ENCODE measurements at places on chromosomes 7 and 10. TPM values are rescaled to one million over a fixed set of nuclear protein-coding genes. Genes with fewer than 3 reads are reported as not detected.

DNA sequence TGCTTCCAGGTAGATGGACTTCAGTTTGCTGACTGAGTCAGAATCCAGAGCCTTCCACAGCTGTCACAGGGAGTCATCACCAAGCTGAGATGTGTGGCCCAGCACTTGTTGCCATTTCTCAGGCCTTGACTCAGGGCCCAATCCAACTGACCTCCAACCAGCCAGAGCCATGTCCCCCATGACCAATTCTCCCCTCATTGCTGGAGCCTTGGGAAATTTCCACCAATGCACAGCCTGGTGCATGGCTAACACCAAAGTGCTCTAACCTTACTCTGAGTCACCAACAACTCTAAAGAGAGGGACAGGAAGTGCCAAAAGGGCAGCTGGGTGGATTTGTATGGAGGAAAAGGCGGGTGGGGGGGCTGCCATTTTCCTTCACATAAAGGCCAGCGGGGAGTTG is 13.4 kb upstream of the GLI3 start:
- DNase-seq: no peak

The UPK3BL2 gene
- polyA plus RNA-seq: 4.6 TPM

- no peak for DNase-seq
These were observed 27.7 kb downstream of the FZD1 start for GRCh38 chr7:91291902-91292301.

DNA sequence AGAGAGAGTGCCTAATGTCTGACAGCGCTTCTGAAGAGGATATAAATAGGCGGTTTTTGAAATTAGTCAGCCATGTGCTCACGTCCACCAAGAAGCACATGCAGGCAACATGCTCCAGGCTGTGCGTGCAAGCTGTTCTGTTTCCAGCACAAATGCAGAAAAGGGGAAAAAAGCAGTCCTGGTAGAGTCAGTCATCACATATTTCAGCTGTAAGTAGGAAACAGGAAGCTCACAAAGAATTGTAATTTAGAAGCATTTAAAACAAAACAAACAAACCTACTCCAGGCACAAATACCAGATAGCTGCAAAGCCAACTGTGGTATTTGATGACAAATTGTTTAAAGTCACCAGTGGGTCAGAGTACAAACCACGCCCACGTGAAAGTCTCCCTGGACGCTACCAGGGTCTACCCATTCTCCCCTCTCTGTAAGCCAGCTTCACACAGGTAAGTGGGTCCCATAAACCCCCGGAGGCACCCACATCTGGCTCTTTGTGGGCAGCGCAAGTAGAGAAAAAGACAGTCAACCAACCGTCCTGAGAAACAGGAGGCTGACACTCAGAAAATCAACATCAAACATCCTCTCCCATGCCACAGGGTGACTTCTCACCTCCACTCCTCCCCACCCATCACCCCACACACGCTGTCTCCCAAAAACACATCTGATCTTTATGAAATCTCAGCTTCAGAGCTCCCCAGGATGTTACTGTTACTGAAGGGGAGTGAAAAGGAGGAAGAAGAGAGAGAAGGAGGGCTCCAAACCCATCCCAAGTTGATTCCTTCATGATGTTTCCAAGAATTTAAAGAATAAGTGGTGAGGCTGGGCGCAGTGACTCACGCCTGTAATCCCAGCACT is 186.4 kb downstream of the FAM107B start:
- no peak for DNase-seq

DNA sequence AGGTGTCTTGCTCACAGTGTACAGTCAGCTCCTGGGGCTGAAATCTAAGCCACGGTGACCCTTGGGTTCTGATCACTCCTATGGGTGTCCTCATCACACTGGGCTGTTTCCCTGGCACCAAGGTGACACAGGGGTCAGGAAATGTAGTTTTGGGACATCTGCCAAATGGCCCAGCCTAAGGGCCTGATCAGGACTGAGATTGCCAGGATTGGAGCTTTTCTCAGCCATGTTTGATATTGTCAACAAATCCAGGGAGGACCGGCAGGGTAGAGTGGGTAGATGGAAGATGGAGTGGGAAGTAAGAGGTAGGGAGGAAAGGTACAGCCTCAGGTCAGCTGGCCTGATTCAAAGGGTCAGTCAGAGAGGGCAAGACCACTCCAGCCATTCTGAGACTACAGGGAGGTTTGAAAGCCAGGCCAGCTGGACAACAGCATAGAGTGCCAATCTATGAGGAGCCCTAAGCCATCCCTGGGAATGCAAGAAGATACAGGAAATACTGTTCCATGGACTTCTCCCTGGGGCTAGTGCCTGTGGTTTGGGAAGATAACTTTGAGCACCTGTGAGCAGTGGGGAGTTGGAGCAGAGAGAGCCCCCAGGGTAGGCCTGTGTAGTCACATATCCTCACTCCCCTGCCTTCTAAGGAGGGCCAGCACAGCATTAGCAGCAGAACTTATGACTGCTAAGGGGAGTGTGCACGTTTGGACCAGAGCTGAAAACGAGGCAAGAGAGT is 377.3 kb upstream of the ZMIZ1 start:
- no peak for DNase-seq

- DNase-seq: no peak
These were observed 12.5 kb downstream of the CALML5 start for GRCh38 chr10:5486853-5487235.

The C10orf67 gene
- 0.15 TPM for polyA plus RNA-seq

DNA sequence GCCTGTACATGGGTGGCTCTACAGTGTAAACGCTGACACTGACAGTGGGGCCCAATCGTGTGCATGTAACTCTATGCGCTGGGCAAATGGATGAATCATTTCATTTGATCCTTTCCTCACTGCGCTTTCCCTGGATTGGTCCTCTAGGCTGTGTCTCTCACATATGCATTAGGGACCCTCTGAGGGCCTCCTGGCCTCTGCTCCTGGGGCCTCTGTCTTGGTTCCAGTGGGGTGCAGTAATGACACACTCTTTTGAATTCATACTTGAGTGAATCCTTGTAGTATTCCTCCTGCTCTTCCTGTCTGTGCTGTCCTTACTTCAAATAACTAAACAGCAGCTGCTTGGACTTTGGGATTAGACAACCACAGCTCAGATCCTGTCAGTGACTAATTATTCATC is 176.5 kb upstream of the ADO start:
- no peak for DNase-seq

DNA sequence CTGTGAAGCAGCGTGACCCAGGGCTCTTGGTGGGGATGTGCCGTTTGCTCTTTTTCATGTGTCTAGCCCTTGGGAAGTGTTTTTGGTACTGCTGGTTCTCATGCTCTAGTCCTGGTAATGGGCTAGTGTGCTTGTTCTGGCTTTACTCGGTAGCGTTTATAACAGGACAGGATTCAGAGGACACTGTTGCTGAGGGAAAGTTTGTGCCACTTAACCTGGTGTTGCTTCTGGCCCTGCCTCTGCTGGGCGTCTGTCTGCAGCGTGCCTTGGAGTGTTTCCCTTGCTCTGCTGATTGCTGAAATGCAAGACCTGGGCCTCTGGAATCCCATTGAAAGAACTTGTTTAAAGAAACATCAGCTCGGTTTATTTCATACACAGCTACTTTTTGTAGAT is 35.0 kb downstream of the INPP5A start:
- no peak for DNase-seq
